ENCODE measurements at places on chromosomes 16 and 17. TPM values are rescaled to one million over a fixed set of nuclear protein-coding genes. Genes with fewer than 3 reads are reported as not detected.

The MYO15A gene
- total RNA-seq = 0.60 TPM

The ABCC6 gene
- total RNA-seq = not detected

The NPIPA2 gene
- total RNA-seq = 2.0 TPM

DNA sequence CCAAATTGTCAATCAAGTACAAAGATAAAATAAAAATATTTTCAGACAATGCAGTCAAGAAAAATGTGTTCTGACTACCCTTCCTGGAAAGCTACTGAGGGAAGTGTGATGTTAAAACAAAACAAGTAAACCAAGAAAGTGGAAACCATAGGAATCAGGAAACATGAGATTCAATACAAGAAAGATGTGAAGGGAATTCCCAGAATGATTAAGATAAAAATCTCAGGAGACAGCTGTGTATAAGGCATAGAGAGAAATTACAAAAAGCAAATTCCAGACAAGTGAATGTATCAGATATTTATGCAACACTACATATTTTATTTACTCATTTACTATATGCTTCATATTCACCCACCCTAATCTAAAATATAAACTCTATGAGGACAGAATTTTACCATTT lies 32.2 kb downstream of the TRIM37 start:
- no peak for DNase-seq
- H3K27ac ChIP-seq = no peak overlapping the region
- H3K27me3 ChIP-seq = no peaks in the 10 kb centered on the region
- H3K4me3 ChIP-seq = no peak overlapping the region
- no peaks in the 10 kb centered on the region for H3K4me1 ChIP-seq
- H3K36me3 ChIP-seq = peaks cover 23% of the 10 kb centered on the region

GRCh38 chr16:71564335-71564967 lies 12.4 kb downstream of the TAT start:
- no peak for DNase-seq

- peaks cover 24% of the 10 kb centered on the region for H3K4me1 ChIP-seq
- peak overlapping the region; percentile 45 for H3K4me3 ChIP-seq
- peak; percentile 80 for DNase-seq
- H3K27me3 ChIP-seq = no peaks in the 10 kb centered on the region
- peaks cover 34% of the 10 kb centered on the region for H3K36me3 ChIP-seq
These were observed 45.6 kb downstream of the PRMT7 start for GRCh38 chr16:68356249-68356918.

GRCh38 chr17:79042421-79043190 lies 18.6 kb downstream of the C1QTNF1 start:
- H3K4me1 ChIP-seq = peaks cover 3% of the 10 kb centered on the region
- no peak overlapping the region for H3K4me3 ChIP-seq
- H3K27me3 ChIP-seq = peaks cover 17% of the 10 kb centered on the region
- peak; percentile 58 for DNase-seq

DNA sequence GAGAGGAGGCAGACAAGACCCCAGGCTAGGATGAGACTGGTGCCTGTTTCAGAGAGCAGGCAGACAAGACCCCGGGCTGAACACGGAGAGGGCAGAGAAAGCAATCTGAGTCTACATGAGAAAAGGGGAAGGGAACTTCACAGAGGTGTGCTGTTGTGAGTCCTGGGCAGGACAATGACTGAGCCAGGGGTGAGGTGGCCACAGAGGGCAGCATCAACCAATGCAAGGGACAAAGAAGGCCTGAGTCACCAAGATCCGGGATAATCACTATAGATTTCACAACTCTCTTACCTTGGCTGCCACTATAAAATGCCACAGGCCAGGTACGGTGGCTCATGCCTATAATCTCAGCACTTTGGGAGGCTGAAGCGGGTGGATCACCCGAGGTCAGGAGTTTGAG lies 89.0 kb downstream of the SLC39A11 start:
- H3K4me1 ChIP-seq = peaks cover 2% of the 10 kb centered on the region
- no peak for DNase-seq
- no peak overlapping the region for H3K27ac ChIP-seq

DNA sequence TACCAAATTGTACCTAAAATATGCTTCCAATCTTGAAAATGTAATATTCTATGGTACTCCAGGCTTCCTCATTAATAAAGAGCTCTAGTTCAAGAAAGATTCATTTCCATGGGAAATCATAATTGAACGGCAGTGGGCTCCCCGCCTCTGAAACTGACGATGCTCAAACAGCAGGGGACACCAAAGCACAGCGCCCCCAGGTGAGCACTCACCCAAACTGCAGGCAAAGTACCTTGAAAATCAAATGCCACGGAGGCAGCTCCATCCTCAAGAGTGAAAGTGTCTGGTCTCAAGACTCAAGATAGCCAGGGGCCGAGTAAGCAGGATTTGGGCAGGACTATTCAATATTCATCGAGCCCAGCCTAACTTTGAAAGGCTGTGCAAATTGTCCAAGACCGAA lies 217.4 kb upstream of the TNRC6C start:
- no peak overlapping the region for H3K27ac ChIP-seq
- H3K4me3 ChIP-seq = no peak overlapping the region
- H3K27me3 ChIP-seq = no peaks in the 10 kb centered on the region
- H3K4me1 ChIP-seq = no peaks in the 10 kb centered on the region

GRCh38 chr16:69404275-69404805 lies 18.5 kb upstream of the TERF2 start:
- no peaks in the 10 kb centered on the region for H3K36me3 ChIP-seq
- H3K4me1 ChIP-seq = peaks cover 16% of the 10 kb centered on the region
- no peaks in the 10 kb centered on the region for H3K27me3 ChIP-seq
- H3K4me3 ChIP-seq = no peak overlapping the region
- DNase-seq = no peak

DNA sequence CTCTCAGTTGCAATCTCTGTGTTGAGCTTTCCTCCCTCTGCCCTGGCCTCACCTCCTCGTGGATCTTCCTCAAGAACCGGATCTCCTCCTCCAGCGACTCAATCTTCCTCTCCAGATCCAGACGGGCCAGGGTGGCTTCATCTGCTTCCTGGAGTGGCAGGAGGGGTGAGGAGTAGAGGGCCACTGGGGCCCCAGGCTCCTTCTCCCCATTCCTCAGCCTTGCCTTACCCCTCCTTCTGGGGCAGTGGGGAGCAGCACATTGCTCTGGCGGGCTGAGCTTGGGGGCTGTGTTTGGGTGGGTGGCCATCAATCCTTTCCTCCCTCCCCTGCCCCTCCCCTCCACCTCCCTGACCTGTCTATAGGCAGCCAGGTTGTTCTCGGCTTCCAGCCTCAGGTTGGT lies 1.6 kb downstream of the GFAP start:
- H3K27me3 ChIP-seq = peaks cover 38% of the 10 kb centered on the region
- DNase-seq = no peak
- no peaks in the 10 kb centered on the region for H3K36me3 ChIP-seq
- peaks cover 5% of the 10 kb centered on the region for H3K4me1 ChIP-seq
- no peak overlapping the region for H3K4me3 ChIP-seq

DNA sequence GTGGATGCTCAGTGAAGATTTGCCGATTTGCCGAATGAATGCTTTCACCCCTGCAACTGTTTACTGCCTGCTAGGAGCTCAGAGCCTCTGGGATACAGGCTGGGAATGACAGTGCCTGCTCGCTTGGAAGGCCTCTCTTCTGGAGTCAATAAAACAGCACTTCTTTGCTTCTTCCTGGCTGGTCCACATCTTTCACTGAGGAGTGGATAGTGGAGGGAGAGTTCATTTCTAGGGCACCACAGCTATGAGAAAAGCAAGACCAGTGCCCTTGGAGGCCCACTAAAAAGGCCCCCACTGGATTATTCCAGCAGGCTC lies 3.1 kb upstream of the USP7 start:
- peaks cover 8% of the 10 kb centered on the region for H3K4me1 ChIP-seq
- H3K27ac ChIP-seq = no peak overlapping the region
- peaks cover 9% of the 10 kb centered on the region for H3K36me3 ChIP-seq
- no peak overlapping the region for H3K4me3 ChIP-seq

DNA sequence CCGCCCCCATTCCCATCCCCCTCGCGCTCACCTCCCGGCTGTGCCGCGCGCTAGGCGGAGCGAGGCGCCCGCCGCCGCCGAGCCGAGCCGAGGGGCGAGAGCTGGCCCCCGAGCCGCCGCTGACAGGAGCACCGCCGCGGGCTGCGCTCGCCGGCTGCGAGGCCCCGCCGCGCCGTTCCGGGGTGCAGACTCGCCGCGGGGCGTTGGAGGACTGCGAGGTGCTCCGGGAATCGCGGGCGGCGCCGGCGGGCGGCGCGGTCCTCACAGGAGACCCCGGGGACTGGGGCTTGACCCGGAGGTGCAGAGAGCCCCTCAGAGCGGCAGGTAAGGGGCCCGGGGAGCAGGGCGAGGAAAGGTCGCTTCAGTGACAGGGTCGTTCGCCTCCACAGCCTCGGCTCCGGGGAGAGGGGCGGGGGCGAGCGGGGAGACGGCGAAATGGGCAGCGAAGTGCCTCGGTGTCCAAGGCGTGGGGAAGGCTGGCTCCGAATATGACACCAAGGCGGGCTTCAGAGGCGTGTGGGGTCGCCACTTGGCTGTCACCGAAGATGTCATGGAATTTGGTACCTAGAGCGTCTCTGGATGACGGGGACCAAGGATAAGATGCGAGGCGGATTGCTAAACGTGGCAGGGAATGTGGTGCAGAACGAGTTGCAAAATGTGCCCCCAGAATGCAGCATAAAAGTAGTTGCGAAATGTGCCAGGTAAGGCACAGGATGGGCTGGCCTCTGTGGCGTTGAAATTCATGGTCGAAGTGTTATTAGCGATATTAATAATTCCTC lies 580 bp downstream of the TANC2 start:
- peaks cover 29% of the 10 kb centered on the region for H3K27me3 ChIP-seq
- peak overlapping the region; percentile 11 for H3K27ac ChIP-seq
- peaks cover 26% of the 10 kb centered on the region for H3K4me1 ChIP-seq

GRCh38 chr16:2609827-2610470 lies 72.1 kb downstream of the PDPK1 start:
- no peak overlapping the region for H3K4me3 ChIP-seq
- no peak overlapping the region for H3K27ac ChIP-seq
- no peak for DNase-seq
- no peaks in the 10 kb centered on the region for H3K27me3 ChIP-seq
- peaks cover 13% of the 10 kb centered on the region for H3K4me1 ChIP-seq

Measured in activated naive CD8-positive, alpha-beta T cell treated with anti-CD3 and anti-CD28 coated beads for 36 hours (primary cell).